ENCODE measurements at places on chromosomes 7 and 10. TPM values are rescaled to one million over a fixed set of nuclear protein-coding genes. Genes with fewer than 3 reads are reported as not detected.

The STEAP1B gene
- 18.9 TPM for total RNA-seq

The TSPAN12 gene
- total RNA-seq, result 2.2 TPM

The KLHDC10 gene
- total RNA-seq, result 24.8 TPM

The YKT6 gene
- total RNA-seq, result 107 TPM

Data from aortic smooth muscle cell (primary cell).